Esophagus squamous epithelium (tissue), 5 donors: ENCODE measurements at places on chromosomes 13 and 19. TPM values are rescaled to one million over a fixed set of nuclear protein-coding genes. Genes with fewer than 3 reads are reported as not detected.

Gene RUBCNL
- total RNA-seq: 0.85 TPM

Gene ZNF709
- 2.4 TPM for total RNA-seq

Gene KLF16
- total RNA-seq: 9.2 TPM

Gene CEACAM1
- total RNA-seq: 135 TPM

Gene NALCN
- total RNA-seq: 0.57 TPM

Gene RNF17
- total RNA-seq: 0.38 TPM

Gene CEACAM6
- 288 TPM for total RNA-seq

Gene DPF1
- total RNA-seq: not detected

Gene LINGO3
- not detected for total RNA-seq

Gene ATF5
- total RNA-seq: 9.7 TPM

Gene ZNF415
- total RNA-seq: 0.26 TPM
